ENCODE measurements at places on chromosomes 4 and X. TPM values are rescaled to one million over a fixed set of nuclear protein-coding genes. Genes with fewer than 3 reads are reported as not detected.
A peak's percentile ranks its signal among the peaks of the same experiment; 100 is the strongest.

DNA sequence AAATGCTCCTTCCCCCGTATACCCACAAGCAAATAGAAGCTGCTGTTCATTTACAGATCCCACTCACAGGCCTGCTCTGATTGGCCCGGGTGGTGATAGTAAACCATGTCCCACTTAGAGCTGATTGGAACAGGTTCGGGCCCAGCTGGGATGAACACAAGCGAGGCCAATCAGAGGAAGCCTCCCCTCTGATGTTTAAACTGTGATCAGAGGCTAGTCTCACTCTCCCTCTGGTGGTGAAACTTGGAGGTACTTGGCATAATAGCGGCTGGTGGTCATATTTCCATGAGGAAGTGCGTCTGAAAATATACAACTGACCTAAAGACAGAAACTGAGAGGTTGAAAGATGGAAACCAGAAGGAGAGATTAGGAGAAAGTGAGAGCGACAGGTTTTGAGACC is 51.5 kb upstream of the TRPC3 start:
- no peaks in the 10 kb centered on the region for H3K36me3 ChIP-seq
- H3K27me3 ChIP-seq, result no peaks in the 10 kb centered on the region
- no peaks in the 10 kb centered on the region for H3K4me1 ChIP-seq
- no peak overlapping the region for H3K4me3 ChIP-seq
- peak; percentile 16 for DNase-seq

GRCh38 chr4:185787926-185788679 is 23.9 kb downstream of the SORBS2 start:
- H3K27me3 ChIP-seq, result no peaks in the 10 kb centered on the region
- H3K4me1 ChIP-seq, result no peaks in the 10 kb centered on the region
- no peak for DNase-seq
- peaks cover 6% of the 10 kb centered on the region for H3K36me3 ChIP-seq

DNA sequence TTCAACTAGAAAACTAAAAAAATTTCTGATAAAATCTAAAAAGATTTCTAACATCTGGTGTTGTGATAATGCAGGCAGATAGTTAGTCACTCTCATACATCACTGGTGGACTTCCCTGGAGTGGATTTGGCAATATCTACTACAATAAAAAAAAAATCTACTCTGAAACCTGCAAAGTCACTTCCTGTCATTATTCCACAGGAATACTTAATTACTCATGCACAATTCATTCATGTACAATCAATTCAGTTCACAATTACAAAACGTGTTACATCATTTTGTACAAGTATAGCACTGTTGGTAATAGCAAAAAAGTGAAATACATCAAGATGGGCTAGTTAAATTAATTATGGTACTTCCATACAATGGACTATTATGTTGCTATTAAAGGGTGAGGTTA is 16.5 kb upstream of the RHOH start:
- no peak overlapping the region for H3K4me3 ChIP-seq
- H3K36me3 ChIP-seq, result no peaks in the 10 kb centered on the region
- no peaks in the 10 kb centered on the region for H3K27me3 ChIP-seq
- no peak overlapping the region for H3K27ac ChIP-seq

DNA sequence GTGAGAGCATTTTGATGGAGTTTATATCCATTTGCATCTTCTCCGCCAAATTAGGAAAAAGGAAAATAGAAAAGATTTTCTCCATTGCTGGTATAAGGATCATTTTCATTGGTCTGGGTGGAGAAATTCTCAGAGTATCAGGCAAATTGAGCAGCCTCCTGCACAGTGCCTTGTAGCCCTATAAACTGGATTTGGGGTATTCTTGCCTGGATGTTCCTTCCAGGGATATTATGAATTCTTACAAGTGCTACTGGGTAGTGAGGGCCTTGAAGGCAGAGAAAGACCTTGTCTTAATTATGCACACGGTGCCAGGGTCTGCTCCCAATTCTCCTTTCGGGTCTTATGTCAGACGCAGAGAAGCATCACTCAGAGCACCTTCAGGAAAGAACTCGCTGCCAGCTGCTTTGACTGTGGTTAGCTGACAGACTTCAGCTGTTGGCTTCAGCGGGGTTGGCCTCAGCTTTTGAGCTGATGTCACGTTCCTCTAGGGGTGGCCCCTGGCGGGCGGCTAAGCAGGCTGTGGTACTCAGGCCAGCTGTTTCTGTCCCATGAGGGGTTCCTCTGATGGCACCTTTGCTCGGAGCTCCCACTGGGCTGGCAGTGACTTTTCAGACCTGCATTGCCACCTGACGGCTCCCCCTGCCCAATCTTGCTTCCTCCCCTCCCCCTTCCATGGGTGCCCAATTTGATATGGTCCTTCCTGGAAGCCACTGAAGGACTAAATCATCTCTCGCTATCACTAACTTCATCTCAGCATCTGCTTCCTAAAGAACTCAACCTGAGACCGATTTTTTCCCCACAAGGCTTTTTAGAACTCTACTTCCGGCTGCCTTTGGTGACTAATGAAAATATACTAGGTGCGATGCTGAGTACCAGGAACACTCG is 519.5 kb downstream of the BCOR start:
- no peak for DNase-seq
- H3K27ac ChIP-seq, result no peak overlapping the region
- no peaks in the 10 kb centered on the region for H3K36me3 ChIP-seq

QRFPR gene
- 0.12 TPM for polyA plus RNA-seq

All from small intestine (tissue), 16 donors.